ENCODE measurements at places on chromosomes 3 and 15.
A peak's percentile ranks its signal among the peaks of the same experiment; 100 is the strongest.

DNA sequence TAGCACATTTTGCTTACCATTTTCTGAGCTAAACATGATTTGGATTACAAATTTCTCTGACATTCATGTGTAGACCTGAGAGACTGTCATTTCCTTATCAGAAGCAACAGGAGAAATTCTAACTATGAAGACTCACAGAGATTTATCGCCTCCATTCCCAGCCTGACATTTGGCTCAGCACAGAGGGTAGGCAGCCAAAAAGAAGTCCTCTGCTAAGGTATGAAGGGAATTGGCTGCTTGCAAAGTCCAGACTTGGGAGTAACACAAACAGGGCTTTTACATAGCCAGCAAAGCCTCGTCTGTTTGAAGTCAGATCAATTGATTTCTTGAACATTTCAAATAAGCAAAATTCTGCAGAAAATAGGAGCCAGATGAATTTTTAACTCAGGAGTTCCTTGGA, 57.0 kb upstream of the CMSS1 start:
- no peaks in the 10 kb centered on the region for H3K36me3 ChIP-seq
- H3K27ac ChIP-seq, result no peak overlapping the region
- DNase-seq, result no peak
- H3K4me3 ChIP-seq, result no peak overlapping the region

GRCh38 chr3:152676810-152677379, 158.0 kb upstream of the P2RY1 start:
- H3K27me3 ChIP-seq, result no peaks in the 10 kb centered on the region
- H3K36me3 ChIP-seq, result no peaks in the 10 kb centered on the region
- H3K4me1 ChIP-seq, result no peaks in the 10 kb centered on the region
- no peak overlapping the region for H3K27ac ChIP-seq

DNA sequence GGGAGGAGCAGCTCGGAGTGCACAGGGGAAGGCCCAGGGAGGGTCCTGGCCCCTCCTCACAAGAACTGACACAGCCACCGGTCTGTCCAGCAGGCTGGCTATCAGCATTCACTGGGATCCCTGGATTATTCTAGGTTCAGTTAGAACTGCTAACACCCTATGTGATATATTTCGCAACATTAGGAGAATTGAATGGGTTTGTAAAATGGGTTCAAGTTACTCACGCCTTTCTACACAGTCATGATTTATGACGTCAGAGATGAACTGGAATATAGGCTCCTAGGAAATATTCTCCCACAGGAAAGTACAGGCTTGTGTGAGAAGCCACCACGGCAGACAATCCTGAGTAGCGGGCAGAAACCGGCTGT, 969 bp upstream of the BSN start:
- peak overlapping the region; percentile 41 for H3K4me3 ChIP-seq
- H3K4me1 ChIP-seq, result peaks cover 16% of the 10 kb centered on the region
- no peak for DNase-seq
- no peaks in the 10 kb centered on the region for H3K36me3 ChIP-seq
- H3K27ac ChIP-seq, result peak overlapping the region; percentile 84
- no peaks in the 10 kb centered on the region for H3K27me3 ChIP-seq

DNA sequence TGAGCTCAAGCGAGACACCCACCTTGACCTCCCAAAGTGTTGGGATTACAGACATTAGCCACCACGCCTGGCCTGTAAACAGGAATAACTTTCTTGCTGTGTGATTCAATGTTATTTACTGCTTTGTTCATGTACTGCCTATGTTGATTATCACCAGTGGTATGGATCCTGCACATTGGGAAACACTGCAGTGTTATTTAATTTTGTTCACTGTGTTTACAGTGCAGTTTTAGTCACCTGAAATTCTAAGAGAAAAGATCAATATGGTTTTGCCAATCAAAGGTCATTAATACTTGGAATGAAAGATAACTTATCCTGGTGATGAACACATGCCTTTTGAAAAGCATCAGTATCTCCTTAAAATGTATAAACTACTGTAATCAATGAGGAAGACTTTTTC, 8.6 kb upstream of the GABPB1 start:
- H3K4me1 ChIP-seq, result no peaks in the 10 kb centered on the region
- DNase-seq, result no peak
- no peaks in the 10 kb centered on the region for H3K36me3 ChIP-seq
- no peaks in the 10 kb centered on the region for H3K27me3 ChIP-seq

DNA sequence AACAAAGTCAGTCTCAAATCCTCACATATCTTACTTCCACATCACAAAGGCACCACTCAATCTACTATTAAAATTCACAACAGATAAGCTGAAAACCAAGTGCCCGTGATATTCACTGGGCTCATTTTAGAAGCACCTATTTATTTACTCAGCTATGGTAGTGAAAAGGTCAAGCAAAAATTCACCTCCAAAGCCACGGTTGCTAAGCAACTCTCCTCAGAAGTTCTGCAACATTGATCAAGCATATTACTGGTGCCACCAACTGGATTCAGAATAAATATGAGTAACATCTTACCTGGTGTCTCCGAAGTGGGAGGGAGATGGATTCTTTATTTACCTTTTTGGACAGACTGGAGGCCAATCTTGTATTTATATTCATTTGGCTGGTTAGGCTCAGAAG, 714.8 kb downstream of the FHIT start:
- DNase-seq, result no peak
- no peak overlapping the region for H3K4me3 ChIP-seq
- no peaks in the 10 kb centered on the region for H3K27me3 ChIP-seq

DNA sequence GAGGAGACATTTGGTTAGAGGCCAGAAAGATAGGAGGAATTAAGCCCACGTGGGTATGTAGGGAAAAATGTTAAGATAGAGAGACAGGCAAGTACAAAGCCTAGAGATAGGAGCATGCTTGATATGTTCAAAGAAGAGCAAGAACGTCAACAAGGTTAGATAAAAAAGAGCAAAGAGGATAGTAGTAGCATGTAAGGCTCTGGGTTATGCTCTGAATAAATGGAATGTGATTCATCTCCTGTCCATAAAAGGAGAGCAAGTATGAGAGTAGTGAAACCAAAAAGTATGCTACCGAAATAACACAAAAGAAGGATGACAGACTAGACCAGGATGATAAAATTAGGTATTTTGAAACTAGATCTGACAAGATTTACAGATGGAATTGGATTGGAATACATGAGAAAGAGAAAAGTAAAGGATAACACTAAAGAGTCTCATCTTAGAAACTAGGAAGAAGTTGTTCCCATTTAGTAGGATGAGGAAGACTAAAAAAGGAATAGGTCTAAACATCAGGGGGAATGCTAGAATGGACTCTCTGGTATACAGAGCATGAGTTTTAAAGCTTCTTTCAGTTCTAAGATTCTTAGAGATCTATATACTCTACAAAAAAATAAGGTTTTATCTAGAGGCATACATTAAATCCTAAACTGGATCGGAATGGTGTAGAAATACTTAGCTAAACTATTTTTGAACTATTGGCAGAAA, 59.1 kb downstream of the TRPM7 start:
- H3K27me3 ChIP-seq, result no peaks in the 10 kb centered on the region
- H3K36me3 ChIP-seq, result no peaks in the 10 kb centered on the region
- DNase-seq, result no peak

All from tibial nerve (tissue), 4 donors.